Stimulated activated CD8-positive, alpha-beta memory T cell treated with anti-CD3 and anti-CD28 coated beads, Interleukin-4, amount 100 ng/mL, for 24 hours (primary cell): ENCODE measurements at places on chromosomes 11 and 22.
A peak's percentile ranks its signal among the peaks of the same experiment; 100 is the strongest.

DNA sequence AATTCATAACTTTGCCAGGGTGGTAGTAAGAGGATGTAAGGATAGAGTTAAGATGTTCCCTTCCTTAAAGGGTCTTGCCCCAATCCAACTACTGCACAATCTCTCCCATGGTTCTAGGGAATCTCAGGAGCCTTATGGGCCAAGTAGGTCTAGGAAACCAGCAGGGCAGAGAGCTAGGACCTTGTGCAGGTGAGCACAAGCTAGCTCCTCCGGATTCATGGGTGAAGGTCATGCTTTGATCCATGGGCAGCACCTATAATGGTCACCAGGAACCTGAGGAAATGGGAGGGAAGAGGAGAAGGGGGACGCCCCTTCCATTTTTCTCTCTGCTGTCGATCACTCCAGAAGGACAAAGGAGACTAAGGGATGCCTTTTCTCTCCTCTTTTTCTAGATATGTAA, 16.8 kb downstream of the KCNJ11 start:
- no peak for DNase-seq

GRCh38 chr11:13135385-13136271, 126.5 kb downstream of the RASSF10 start:
- DNase-seq = no peak

GRCh38 chr11:7278314-7278917, 26.7 kb downstream of the SYT9 start:
- DNase-seq = no peak

DNA sequence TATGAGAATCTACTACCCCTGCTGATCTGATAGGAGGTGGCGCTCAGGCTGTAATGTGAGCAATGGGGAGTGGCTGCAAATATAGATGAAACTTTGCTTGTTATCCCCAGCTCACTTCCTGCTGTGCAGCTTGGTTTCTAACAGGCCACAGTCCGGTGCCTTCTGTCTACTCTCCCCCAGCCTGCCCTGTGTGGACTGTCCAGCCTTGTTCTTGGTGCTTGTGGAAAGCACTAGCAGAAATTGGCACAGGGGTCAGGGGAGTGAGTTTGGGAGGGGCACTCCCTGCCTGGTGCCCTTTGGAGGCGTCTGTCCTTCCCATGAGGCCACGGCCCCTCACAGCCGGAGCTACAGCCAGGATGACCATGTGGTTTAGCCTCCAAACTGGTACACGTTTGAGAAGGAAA, 14.3 kb downstream of the MOV10L1 start:
- DNase-seq = no peak

GRCh38 chr22:49866134-49866533, 12.5 kb downstream of the ZBED4 start:
- no peak for DNase-seq

DNA sequence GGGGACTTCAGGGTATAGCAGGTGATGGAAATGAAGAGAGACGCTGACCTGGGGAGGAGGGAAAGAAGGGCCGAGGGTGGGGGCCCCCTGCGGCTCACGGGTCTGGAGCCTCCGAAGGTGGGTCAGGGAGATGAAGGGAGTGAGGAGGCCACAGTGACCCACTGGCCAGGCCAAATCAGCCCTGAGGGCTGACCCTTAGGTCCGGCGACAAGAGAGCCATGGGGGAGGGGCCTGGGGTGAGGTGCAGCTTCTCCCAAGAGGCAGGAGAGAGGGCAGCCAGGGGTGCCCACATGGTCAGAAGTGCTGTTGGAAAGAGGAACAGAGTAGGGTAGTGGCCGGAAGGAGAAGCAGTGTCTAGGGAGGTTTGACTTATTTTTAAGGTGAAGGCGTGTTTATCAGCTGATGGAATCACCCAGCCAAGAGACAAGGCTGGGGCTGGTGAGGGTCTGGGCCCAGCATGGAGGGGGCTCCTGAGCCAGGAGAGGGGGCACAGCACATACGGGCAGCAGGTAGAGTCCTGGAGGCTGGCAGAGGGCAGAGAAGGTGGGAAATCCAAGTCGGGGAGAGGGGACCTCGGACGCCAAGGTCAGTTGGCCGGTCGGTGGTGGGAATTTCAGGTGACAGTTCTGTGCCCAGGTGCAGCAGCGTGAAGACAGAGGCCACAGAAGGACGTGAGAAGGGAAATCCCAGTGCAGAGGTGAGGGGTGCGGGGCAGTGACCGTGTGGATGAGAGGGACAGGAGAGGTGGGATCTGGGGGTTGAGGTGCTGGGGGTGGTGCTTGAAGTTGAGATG, 49.0 kb downstream of the LINC01488 start:
- no peak for DNase-seq

DNA sequence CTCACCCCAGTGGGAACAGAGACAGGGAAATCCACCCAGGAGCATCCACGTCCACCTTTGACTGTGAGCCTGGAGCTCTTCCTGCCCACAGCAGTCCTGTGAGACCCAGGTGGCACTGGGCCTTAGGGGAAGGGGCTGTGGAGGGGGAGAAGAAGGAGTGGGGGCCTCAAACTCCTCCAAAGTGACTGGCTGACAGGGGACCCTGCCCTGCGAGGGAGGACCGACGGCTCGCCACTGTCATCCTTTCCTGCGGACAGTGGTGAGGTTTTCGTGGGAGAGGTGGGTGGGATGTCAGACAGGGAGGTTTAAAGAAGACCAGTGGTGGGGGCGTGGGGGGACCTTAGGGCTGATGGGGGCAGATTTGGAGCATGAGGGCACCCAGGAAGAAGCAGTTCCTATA, 92.5 kb upstream of the LMO1 start:
- no peak for DNase-seq

- DNase-seq = peak; percentile 66
Measured at GRCh38 chr22:22942511-22943329, 55.1 kb downstream of the IGLL5 start.

- DNase-seq = no peak
Measured at GRCh38 chr22:19713650-19714311, 522 bp upstream of the SEPTIN5 start.

DNA sequence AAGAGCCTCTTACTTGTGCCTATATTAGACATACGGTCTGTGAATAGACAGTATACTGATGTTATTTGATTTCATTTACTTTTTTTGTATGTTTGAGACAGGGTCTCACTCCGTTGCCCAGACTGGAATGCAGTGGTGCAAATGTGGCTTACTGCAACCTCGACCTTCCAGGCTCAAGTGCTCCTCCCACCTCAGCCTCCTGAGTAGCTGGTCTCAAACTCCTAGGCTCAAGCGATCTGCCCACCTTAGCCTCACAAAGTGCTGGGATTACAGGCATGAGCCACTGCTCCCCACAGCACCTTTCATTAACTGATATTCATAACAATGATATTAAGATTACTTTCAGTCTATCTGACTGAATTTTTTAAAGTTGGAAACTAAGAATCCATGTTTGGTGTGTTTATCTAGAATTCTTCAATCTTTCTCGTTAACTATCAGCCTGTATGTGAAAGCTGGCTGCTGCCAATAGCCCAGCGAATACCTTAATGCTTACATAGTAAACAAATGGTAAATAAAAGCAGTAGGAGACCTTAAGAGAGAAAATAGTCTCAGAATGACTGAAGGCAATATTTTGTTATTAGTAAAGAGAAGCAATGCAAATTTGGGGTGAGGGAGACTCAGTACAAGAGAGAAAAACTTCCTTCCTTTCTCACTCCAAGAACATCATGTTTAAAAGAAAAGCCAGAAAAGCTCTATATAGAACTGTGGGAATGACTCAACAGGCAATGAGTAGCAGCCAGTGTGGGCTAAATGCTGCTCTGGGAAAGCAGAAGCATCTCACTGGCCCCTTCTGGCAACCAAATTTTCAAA, 101.9 kb downstream of the MRTFA start:
- no peak for DNase-seq

- no peak for DNase-seq
Measured at GRCh38 chr22:31244943-31245451, 32.9 kb downstream of the LIMK2 start.

- DNase-seq = no peak
Measured at GRCh38 chr11:31045335-31045734, 324.2 kb downstream of the DCDC1 start.

- no peak for DNase-seq
Measured at GRCh38 chr11:42054351-42054900, 595.0 kb upstream of the LRRC4C start.

DNA sequence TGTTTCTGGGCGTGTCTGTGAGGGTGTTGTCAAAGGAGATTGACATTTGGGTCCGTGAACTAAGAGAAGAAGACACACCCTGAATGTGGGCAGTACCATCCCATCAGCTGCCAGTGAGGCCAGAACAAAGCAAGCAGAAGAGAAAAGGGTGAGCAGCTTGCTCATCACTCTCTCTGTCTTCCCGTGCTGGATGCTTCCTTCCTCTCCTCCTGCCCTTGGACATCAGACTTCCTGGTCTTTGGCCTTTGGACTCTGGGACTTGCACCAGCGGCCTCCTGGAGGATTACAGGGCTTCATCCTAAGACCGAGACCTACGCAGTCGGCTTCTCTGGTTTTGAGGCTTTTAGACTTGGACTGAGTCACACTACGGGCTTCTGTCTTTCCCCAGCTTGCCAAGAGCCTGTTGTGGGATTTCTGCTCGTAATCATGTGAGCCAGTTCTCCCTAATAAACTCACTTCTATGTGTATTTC, 18.8 kb downstream of the APOL2 start:
- DNase-seq = no peak

- no peak for DNase-seq
Measured at GRCh38 chr22:43972931-43973462, 17.8 kb downstream of the SAMM50 start.

DNA sequence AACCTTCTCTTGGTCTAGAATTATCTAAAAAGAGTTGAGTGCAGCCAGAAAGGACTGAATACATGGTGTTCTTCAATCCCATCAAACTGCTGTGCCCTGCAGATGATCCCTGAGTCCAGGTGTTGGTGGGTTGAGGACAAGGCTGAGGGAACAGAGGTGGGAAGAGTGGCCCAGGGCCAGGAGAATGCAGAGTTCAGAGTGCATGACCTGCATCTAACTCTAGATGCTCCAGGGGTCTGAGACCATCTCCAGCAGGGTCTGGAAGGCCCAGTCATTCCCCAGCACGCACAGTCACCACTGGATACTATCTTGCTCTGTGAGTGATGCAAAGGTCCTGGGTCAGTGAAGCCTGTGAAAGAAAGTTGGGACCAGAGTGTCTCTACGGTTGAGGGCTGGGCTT, 2.1 kb upstream of the VPREB1 start:
- no peak for DNase-seq

DNA sequence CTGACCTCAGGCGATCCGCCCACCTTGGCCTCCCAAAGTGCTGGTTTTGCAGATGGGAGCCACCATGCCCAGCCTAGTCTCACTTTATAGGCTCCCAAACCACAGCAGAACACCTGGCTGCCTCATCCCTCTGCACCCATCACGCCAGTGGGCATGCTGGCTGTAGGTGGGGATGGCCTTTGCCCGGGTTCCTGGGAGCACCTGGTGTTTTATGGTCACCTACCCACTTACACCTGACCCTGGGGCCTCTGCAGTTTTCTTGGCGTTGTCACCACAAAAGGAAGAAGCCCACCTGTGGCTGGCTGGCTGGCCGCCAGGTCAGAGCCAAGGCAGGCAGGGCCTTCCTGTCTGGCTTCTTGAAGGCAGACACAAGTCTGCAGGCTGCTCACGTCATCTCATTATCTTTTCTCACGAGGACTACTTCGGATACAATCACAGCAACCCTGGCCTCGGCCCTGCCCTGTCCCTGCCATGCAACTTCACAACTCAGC, 8.2 kb downstream of the RRP7A start:
- DNase-seq = no peak

GRCh38 chr11:67356864-67357561, 3.7 kb upstream of the POLD4 start:
- peak; percentile 42 for DNase-seq

DNA sequence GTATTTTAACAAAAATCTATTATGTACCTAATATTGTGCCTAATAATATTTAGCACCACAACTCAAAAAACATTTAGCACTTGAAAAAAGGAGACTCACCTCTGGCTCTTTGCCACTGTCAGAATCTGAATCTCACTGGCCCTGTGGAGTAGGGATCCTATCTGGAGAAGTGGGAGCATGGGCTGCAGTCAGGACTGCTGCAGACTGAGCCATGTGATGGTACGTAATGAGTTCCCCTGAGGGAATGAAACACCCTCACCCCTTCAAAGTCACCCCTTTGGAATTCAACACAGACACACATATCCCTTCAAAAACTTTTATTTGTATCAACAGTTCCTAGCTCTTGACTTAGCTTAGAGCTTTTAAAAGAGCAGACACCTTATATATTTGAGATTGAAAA, 6.5 kb downstream of the PTPMT1 start:
- DNase-seq = no peak

GRCh38 chr11:122275508-122275907, 159.5 kb upstream of the BLID start:
- DNase-seq = no peak

- DNase-seq = no peak
Measured at GRCh38 chr11:33909150-33909549, 17.3 kb upstream of the LMO2 start.

GRCh38 chr11:72038491-72038890, 39.8 kb downstream of the IL18BP start:
- DNase-seq = no peak

DNA sequence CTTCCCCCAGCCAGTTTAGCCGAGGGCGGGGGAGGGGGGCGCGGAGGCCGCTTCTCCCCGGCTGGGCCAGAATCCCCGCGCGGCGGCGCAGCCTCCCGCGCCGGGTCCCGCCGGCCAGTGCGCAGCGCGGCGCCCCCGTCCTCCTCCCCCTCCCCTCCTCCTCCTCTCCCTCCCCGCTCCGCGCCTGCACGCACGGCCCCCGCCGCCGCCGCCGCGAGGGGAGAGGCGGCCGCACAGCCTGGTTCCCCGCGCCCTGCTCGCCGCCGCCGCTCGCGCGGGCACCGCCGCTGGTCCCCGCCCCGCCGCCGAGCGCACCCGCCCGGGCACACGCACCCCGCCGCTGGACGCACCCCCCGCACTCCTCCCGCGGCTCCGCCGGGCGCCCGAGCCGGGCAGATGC, at the start of gene FLRT1:
TSS of gene FLRT1 (plus strand) at position 356 of the 400 bp plus-strand sequence. CDS start 80,337 bp downstream, outside the sequence.
- no peak for DNase-seq

DNA sequence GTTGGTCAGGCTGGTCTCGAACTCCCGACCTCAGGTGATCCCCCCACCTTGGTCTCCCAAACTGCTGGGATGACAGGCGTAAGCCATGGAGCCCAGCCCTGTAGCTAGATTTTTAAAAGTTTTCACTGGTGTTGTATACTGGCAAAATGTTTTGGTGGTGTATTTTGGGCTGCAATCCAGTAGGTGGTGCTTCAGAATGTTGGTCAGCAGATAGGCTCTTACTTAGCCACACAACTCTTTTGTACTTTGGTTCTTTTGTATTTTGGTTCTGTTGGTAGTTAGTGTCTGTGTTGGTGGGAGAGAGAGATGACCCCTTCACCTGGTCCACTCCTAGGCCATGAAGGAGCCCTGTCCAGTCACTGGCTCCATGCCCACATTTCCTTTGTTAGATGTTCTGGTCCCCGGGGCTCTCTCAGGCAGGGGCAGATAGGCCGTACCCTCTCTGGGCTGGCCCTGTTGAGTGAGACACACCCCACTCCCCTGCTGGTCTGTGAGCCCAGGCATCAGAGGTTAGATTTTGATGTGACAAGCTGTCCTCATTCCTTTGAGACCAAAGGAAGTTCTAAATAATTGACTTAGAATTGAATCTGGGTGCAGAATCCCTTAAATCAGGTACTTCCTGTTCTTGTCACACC, 123.8 kb downstream of the DDX10 start:
- DNase-seq = no peak
